ENCODE measurements at places on chromosomes 5 and 9.

- no peak for DNase-seq
These were observed 10.1 kb downstream of the TLR4 start for GRCh38 chr9:117714282-117714681.

DNA sequence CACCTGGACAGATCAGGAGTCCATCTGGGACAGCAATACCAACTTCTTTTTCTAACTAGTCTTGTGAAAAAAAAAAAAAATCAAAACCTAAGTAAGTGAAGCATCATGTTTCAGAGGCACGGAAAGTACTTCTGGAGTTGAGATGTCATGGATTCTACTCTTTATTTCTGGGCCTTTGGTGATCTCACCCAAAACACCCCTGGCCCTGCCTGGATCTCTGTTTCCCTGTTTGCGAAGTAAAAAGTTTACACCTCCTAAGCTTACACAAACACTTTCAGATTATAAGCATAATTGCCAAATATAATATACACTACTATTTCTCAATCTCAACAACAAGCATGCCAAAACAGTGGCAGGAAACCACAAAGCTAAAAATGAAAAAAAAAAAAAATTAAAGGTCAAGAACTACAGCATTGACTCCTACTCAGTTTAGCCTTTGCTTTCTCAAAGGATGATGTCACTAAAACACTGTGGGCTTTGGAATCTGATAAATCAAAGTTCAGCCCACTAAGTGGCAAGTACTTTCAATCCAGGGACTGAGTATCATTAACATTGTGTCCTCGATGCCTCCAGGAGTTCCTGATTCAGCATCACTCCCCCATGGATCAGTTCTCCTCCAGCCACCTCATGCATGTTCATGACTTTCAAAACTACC lies 291.9 kb downstream of the NFIB start:
- DNase-seq: no peak

DNA sequence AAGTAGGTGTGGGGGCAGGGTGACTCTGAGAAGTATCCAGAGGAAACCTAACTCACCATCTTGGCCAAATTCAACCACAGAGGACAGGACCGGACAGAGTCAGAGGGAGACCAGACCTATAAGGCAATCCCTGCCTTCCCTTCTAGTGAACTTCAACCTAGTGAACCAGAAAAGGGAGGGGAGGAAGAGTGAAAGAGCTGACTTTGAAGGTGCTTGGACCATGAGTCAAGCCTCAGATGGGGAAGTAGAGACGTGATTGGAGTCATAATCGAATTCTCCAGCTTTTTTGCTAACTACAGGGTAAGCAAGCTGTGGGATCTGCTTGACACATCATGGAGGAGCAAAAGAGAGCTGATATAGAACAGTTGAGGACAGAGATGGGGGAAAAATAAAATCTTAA lies 18.8 kb upstream of the KIF2A start:
- no peak for DNase-seq

GRCh38 chr5:135593886-135594285 lies 15.1 kb upstream of the CXCL14 start:
- DNase-seq: peak; percentile 0

DNA sequence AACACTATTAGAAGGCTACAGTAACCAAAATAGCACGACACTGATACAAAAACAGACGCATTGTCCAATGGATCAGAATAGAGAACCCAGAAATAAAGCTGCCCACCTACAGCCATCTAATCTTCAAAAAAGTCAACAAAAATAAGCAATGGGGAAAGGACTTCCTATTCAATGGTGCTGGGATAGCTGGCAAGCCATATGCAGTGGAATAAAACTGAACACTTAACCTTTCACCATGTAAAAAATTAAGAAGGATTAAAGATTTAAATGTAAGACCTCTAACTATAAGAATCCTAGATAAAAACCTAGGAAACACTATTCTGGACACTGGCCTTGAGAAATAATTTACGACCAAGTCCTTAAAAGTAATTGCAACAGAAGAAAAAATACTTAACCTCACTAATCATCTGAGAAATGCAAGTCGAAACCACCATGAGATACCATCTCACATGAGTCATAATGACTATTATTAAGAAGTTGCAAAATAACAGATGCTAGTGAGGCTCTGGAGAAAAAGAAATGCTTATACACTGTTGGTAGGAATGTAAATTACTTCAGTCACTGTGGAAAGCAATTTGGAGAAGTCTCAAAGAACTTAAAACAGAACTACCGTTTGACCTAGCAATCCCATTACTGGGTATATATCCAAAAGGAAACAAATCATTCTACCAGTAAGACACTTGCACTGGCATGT lies 203.3 kb upstream of the CDH9 start:
- no peak for DNase-seq

DNA sequence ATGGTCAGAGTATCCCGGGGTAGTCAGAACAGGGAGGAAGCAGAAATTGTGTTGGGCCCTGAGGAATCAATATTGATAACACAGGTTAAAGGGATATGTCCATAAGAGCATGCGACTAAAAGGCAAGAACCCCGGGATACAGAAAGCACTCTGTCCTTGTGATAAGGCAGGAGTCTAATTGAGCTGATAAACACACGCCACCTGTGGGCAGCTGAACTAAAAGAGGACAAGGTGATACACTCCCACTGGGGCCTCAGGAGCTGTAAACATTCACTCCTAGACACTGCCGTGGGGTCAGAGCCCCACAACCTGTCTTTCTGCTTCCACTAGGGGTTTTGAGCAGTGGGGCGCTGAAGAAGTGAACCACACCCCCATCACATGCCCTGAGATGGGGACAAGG lies 144.7 kb upstream of the MPDZ start:
- no peak for DNase-seq

DNA sequence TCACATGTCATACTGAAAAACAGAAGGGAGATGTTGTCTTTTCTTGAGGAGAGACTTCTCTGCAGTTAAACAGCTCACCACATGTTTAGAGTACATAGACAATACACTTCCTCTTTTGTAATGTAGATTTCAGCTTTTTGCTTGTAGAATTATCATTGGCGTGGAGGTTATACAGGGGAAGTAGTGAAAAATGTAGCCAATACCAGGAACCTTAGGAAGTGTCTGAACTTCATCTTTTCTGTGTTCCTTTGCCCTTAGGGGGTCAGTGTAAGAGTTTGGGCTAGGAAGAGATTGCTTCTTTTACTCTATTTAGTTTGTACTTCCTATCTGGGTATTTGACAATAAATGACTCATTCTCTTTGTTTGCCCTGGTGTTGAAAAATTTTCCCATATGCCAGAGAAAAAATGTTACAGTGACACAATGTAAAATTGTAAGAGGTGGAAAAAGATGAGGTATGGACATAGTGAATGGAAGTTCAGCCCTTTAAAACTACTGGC lies 21.0 kb upstream of the CDKN2B start:
- no peak for DNase-seq

- no peak for DNase-seq
These were observed 566 bp upstream of the FOCAD start for GRCh38 chr9:20683351-20684034.

GRCh38 chr5:150694612-150695011 lies 6.2 kb downstream of the RBM22 start:
- no peak for DNase-seq

DNA sequence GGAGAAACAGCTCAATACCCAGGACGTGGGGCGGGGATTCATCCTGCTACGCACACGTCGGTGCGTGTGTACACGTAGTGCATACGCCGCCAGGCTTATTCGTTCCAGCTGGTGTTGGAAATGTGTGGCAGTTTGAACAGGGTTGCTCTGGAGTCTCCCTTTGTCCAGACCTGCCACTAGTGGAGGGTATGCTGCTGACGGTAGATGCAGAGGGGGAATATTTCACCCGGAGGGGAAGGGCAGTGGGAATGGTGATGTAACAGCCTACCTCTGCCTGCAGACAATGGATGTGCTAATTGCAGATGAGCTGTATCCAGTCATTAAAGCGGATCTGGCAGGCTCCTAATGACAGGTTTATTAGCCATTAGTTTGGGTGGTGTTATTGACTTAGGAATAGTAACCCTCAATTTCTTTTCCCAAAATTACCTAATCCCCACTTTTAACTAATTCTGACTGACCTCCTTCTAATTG lies 142.7 kb downstream of the PAX5 start:
- no peak for DNase-seq

GRCh38 chr9:123645762-123646161 lies 284.2 kb downstream of the DENND1A start:
- DNase-seq: no peak

- DNase-seq: no peak
These were observed 266.3 kb downstream of the SEC61B start for GRCh38 chr9:99488131-99489059.

DNA sequence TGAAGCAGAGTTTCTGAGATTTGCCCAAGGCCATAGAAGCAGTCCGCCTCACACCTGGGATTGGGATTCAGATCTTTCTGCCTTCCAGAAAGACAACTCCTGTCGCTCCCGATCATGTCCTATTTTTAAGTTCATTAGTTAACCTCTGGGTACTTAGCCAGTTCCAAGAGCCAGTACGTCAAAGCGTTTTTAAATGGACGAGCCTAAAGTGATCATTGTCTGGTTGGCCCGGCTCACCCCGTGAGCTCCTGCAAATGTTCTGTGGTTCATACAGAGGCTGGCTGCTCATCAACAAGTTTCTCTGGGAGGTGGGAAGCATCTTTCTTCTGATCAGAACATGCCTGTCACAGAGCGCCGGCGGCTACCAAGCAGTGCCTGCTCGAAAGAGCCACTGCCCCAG lies 554.5 kb upstream of the WWC1 start:
- no peak for DNase-seq

- no peak for DNase-seq
These were observed 66.8 kb downstream of the ARL15 start for GRCh38 chr5:54243483-54244080.

DNA sequence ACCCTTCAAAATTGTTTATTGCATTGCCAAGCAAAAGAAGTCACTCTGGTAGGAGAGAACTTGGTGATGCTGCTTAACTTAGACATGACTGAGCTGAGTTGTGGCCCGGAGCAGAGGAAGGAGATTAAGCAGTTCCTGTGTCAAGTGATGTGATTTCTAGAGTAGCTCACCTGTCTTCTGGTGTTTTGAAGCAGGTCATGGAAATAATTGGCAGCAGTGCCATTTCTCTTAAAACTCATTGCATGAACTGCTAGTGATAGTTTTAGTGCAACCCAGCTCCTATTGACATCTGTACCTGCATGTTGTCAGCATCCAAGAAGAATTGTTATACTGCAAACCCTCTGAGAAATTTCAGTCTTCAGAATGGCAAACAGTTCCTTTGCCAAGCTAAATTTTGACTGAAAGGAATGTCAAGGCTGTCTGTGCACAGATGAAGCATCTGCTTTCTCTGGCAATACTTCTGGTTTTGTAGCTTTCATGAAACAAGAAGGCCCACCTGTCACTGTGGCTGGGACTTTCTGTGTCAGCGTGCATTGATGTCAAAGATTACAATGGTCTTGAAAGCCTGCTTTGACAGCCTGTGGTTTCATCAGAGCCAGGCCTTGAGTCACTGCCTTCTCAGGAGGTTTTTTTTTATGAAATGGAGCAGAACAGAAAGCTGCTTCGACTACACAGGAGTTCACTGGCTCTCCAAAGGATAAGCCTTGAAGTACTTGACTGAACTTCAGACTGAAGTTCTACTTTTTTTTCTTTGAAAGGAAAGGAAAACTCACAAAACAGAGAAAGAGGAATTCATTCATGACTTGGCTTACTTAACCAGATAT lies 90.6 kb downstream of the RALGPS1 start:
- no peak for DNase-seq

GRCh38 chr9:94805585-94805984 lies 79.1 kb downstream of the AOPEP start:
- DNase-seq: no peak

DNA sequence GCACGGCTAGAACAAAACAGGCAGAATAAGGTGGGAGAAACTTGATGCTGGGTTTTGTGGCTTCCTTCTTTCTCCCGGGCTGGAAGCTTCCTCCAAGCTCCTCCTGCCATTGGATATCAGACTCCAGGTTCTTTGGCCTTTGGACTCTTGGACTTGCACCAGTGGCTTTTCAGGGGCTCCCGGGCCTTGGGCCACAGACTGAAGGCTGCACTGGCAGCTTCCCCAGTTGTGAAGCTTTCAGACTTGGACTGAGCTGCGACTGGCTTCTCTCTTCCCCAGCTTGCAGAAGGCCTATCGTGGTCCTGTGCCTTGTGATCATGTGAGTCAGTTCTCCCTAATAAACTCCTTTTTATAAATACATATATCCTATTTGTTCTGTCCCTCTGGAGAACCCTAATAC lies 364.4 kb downstream of the DNAH5 start:
- no peak for DNase-seq

GRCh38 chr5:147188200-147189108 lies 46.4 kb upstream of the STK32A start:
- no peak for DNase-seq

DNA sequence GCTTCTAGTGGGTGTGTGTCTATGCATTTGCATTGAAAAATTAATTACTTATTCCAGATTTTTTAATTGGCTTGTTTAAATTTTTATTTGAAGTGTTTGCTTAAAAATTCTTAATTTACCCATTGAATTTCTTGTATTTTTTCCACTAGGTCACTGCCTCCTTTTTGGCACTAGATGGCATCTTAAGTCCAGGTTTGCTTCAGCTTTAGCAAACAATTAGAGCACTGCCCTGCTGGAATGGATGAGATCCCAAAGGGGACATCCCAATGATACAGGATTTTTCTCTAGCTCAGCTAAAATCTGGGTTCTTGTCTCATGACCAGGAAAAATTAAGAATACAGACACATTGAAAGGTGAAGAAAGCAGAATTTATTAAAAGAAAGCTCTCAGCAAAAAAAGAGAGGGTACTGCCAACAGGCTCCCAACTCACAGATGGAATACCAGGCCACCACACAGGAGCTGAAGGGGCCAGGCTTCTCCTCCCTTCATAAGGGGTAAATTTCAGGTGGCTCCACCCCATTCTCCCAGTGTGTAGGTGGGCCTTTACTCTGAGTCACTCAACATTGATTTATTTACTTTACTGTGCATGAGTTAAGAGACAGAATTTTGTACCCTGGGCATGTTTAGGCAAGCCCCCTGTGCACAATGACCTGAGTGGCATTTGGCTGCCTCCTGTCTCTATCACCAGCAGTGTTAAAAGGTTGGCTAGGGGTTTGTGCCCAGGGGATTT lies 532.4 kb downstream of the ANXA1 start:
- no peak for DNase-seq

DNA sequence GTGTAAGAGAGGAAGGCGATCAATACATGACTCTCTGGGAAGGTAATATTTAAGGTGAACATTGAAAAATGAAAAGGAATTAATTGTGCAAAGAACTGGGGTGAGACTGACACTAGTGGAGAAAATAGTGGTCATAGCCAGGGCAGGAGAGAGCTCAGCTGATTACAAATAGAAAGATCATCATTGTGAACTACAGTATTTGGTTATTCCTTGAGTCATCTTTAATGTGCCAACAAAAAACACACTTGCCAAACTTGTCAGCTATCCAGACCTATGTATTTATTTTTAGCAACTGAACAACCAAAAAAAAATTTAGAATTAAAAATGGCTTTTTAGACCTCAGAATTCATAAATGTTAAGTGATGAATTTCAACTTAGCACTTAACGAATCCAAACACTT lies 749.8 kb upstream of the CDH9 start:
- DNase-seq: no peak

DNA sequence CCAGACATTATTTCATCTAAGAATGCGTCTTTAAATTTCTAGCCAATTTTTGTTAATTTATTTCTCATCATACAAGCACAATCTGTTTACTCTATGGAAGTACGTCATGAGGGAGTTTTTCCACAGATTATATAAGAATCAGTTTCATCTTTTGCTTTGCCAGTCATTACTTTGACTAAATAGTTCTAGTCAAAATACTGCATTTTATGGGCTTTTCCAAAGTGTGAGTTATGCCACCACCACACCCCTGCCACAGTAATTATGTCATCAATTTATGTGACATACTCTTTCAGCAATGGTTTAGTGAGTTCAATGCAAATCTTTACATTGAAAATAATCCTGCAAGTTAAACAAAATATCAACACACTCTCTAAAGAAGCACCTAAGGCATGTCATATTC lies 2.0 kb downstream of the RIMOC1 start:
- DNase-seq: no peak
